ENCODE measurements at places on chromosomes 11 and 22.

DNA sequence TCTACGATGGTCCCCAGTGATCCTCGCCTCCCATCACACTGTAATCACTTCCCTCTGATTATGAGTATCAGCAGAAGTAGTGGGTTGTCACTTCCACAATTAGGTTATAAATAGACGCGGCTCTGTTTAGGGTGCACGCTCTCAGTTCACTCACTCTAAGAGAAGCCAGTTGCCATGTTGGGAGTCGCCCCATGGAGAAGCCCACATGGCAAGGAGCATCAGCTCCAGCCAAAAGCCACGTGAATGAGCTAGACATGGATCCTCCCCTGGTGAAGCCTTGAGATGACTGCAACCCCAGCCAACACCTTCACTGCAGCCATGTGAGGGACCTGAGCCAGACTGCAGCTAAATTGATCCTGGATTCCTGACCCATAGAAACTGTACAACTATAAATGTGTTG lies 26.4 kb upstream of the MYOD1 start:
- DNase-seq, result no peak

GRCh38 chr22:19194766-19195536 lies 16.4 kb upstream of the SLC25A1 start:
- no peak for DNase-seq

DNA sequence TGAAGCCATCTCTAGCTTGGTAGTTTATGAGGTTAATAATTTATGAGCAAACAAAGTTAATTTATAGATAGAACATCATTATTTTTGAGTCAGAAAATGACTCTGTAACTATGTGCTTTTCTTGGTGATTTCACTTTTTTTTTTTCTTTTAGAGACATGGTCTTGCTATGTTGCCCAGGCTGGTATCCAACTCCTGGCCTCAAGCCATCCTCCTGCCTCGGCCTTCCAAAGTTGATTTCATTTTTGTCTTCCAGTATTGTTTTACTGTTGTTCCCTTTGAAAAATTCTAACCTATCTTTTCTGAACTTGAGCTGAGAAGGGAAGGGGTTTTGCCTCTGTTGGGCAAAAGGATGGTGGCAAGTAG lies 706 bp upstream of the CXCR5 start:
- no peak for DNase-seq

GRCh38 chr11:46675288-46675851 lies 25.0 kb downstream of the ARHGAP1 start:
- no peak for DNase-seq

DNA sequence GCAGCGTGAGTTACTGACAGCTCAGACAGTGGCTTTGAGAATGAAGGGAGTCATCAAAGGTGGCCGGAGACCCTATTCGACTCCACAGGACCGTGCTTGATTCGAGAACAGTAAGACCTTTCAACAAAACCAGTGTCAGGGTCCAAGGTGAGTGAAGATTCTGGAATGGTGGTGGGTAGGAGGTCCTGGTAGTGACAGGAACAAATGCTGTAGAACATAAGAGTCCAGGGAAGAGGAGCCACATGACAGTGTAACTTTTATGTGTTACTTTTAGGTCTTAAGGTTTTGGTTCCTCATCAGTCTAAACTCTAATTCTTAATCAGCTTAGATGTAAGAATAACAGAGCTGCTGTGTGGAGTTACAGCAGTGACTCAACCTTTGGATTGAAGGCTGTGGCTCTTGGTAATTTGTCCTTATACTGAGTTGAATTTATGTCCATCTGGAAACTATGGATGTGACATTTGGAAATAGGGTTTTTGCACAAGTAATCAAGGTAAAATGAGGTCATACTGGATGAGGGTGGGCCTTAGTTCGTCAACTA lies 1.8 kb downstream of the TBC1D22A start:
- DNase-seq, result no peak

GRCh38 chr22:41301085-41302020 lies at the start of gene ZC3H7B:
TSS of gene ZC3H7B (plus strand) at chr22:41301525. CDS start at chr22:41320661, 19,136 bp downstream.
- peak; percentile 91 for DNase-seq

DNA sequence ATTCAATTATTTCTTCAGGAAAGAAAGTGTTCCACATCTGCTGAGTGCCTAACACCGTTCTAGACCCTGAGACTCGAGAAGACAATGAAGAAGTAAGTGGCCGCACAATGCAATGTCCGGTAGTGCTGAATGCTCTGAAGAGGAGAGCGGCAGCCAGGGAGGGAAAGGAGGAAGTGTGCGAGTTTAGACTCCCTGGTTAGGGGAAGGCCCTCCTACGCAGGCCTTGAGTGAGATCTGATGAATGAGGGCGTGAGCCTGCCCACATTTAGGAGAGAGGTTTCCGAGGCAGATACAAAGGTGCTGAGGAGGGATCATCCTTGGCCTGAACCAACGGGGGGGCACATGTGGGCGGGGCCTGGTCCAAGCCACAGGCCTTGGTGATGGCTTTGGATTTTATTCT lies 558.6 kb downstream of the NTM start:
- peak; percentile 15 for DNase-seq

GRCh38 chr11:44652901-44653644 lies 73.7 kb upstream of the TSPAN18 start:
- no peak for DNase-seq

DNA sequence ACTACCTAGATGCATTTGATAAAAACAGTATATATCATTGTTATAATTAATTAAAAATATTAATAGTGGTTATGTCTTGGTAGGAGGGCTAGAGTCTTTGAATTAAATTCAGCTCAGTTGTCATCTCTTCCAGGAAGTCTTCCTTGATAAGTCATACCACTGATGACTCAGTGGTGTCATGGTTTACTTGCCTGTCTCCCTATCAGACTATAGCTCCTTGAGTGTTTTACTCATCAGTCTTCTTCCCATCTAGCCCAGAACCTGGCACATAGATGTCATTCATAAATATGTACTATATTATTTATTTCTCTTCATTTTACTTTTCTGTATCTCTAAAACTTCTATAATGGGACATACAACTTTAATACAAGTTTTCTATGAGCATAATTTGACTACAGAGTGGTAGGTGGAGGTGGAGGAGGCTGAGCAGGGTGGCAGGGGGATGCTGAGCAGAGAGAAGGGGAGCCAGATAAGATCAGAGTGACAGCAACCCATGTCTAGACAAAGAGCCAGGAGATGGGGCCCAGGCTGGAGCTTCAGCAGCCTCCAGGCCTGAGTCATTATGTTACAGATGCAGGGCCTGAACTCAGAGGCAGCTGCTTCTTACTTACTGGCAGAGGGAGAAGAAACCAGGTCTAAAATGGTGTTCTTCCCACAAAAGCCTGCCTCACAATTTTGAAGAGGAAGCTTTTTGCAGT lies 82.3 kb upstream of the PHOX2A start:
- DNase-seq, result no peak

- no peak for DNase-seq
These were observed 5.1 kb downstream of the PGGHG start for GRCh38 chr11:293852-294661.

GRCh38 chr11:16933291-16933690 lies 80.9 kb downstream of the PLEKHA7 start:
- no peak for DNase-seq

DNA sequence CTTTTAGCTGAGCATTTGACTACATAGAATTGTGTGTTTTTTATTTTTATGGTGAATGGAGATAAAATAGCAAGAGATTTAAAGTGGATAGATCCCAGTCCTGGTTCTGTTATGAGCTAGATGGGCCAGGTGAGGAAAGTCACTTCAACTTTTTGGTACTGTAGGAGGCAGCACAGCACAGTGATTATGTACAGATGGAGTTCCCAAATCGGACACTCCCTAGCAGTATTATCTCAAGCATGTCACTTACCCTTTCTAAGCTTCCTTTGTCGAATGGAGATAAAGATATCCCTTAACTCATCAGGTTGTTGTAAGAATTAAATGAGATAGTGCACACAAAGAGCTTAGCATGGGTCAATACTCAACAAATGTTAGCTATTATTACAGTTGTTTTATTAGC lies 5.3 kb downstream of the EXPH5 start:
- DNase-seq, result no peak

- DNase-seq, result no peak
These were observed 3.0 kb upstream of the SOX6 start for GRCh38 chr11:16359369-16359768.

GRCh38 chr22:42805016-42805997 lies 51.8 kb downstream of the ARFGAP3 start:
- peak; percentile 34 for DNase-seq

GRCh38 chr11:83088965-83089364 lies 17.3 kb upstream of the RAB30 start:
- DNase-seq, result no peak

- DNase-seq, result peak; percentile 74
These were observed 554 bp upstream of the NRIP3 start for GRCh38 chr11:9004183-9004926.

GRCh38 chr11:69094111-69094914 lies 45.6 kb downstream of the TPCN2 start:
- DNase-seq, result peak; percentile 44

GRCh38 chr11:57643802-57644201 lies 5.9 kb downstream of the YPEL4 start:
- DNase-seq, result no peak

DNA sequence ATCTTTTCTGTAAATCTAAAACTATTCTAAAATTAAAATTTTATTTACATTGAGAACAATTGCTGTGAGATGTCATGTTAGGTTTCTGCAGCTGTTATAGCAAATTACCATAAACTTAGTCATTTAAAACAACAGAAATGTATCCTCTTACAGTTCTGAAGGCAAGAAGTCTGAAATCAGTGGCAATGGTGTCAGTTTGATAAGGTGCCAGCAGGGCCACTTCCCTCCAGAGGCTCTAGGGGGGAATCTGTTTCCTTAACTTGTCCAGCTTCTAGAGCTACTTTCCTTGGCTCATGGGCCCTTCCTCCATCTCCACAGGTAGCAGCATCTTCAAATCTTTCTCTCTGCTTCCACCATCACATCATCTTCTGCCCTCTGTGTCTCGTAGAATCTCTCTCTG lies 23.0 kb downstream of the MOGAT2 start:
- no peak for DNase-seq

DNA sequence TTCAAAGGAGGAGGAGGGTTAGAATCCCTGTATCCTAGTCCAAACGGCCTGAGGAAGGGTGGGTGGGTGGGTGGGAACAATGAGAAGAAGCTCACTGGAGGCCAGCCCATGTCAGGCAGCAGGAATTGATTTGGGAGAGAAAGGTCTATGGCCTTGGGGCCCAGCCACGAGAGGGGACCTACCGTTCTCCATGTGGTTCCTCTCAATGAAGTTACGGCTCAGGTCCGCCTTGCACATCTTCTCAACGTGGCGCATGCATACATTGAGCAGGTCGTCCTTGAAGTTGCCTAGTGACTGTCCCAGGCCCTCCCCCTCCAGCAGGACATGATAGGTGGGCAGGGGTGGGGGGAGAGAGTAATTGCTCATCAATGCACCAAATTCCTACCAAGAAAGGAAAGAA lies 12.4 kb downstream of the TRIM29 start:
- no peak for DNase-seq

GRCh38 chr11:33909150-33909549 lies 17.3 kb upstream of the LMO2 start:
- no peak for DNase-seq

GRCh38 chr22:38753948-38754750 lies 1.6 kb downstream of the SUN2 start:
- DNase-seq, result no peak

DNA sequence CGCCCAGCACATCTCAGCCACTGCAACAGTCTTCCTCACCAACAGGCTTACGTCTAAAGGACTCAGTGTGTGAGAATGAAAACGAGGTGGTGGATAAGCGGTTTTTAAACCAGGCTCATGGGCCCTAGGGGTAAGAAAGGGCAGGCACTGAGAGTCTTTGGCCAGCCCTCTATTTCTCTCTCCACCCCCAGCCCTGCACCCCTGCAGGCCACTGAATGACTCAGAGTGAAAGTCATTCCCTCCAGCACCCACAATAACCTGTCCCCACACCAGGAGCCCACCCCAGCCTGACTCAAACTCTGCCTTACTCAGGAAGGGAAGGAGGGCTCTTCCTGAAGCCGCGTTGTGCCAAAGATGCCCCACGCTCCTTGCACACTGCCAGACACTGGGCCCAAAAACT lies 72.0 kb downstream of the LARGE1 start:
- no peak for DNase-seq

- DNase-seq, result no peak
These were observed 154.5 kb upstream of the BLID start for GRCh38 chr11:122270535-122270934.

- no peak for DNase-seq
These were observed 47.9 kb upstream of the IGSF9B start for GRCh38 chr11:134004496-134005172.

- no peak for DNase-seq
These were observed 109.3 kb downstream of the ARL14EP start for GRCh38 chr11:30432178-30432577.

DNA sequence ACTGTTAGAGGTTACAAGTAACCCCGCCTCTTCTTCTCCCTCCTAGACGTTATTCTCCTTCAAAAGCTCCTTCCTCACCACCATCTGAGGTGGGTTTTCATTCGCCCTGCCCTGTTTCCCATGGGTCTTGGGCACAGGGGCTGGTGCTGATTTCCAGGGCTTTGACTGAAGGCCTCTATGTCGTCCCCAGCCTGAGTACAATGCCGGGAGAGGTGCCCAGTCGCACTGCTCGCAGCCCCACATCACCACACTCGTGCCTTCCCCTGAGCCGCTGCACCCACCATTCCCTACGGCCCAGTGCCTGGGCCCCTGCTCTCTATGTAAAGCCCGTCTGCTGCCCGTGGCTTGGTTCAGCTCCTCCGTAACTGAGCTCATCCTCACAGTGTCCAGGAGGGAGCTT lies 169.8 kb downstream of the DSCAML1 start:
- no peak for DNase-seq

DNA sequence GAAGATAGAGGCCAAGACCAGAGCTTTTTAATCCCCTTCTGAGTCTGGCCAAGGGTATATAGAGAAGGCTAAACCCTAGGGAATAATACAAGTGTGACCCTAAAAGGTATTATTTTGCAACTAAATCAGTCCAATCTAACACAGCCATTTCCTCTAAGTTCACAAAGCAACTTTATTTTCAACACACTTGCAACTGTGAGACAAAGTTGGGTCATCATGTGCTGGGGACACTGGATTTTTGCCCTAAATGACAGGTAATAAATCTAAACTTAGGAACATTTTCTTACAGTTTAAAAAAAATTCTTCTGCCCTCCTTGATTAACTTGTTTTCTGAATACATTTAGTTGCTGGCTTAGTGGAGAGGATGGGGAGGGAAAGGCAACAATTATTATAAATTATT lies 78.3 kb downstream of the DDIAS start:
- DNase-seq, result no peak
